CD8-positive, alpha-beta memory T cell (primary cell): ENCODE measurements at places on chromosomes 4 and X.
A peak's percentile ranks its signal among the peaks of the same experiment; 100 is the strongest.

DNA sequence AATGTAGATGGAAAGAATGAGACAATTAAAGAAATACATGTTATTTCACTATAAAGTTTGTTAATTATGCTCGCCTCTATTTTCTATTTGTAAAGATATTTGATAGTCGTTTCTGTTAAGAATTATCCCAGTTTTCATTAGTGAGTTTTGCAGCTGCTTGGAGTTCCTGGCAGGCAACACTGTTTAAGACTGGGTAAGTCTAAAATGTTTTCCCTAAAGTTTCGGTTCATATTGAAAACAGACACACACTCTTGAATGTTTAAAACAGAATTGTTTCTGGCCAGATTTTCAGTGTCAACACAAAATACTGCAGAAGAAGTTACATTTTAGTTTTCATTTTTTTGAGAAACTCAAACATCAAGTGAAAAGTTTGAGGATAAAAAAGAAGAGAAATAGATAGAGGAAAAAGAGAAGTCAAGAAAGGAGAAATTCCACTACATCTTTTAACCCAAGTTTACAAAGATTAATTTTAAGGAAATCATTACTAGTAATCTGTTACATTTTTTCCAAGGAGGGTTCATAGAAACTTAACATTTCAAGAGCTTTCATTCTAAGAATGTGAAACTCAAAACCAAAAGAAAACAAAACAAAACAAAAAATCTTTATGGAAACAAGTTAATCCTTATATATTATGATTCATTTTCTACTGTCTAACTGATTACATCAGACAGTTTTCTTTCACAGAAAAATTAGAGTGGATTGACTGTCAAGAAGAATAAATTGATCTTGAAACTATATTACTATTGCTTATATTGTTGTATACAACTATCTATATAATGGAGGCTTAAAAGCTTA lies 305.5 kb downstream of the FAT4 start:
- H3K27me3 ChIP-seq = no peaks in the 10 kb centered on the region
- H3K4me1 ChIP-seq = no peaks in the 10 kb centered on the region
- no peak overlapping the region for H3K27ac ChIP-seq

GRCh38 chrX:18946157-18946556 lies 37.8 kb downstream of the PHKA2 start:
- no peak overlapping the region for H3K4me3 ChIP-seq
- no peaks in the 10 kb centered on the region for H3K27me3 ChIP-seq
- no peak overlapping the region for H3K27ac ChIP-seq

DNA sequence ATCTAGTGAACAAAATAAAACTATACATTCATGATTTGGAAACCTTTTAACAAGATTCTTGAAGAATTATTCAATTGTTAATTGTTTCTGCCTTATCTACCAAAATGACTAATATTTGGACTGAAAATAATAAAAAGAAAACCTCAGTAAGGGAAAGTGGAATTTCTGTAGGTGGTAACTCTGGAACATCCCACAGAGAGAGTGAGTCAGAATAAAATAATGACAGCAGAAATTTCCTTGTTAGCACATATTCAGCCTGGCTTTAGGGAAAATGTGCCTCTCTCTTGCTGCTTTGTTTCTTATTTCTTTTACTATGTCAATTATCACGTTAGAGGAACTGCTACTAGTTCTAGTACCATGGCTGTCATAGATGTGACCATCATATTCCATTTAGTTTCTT lies 421.5 kb upstream of the GNPDA2 start:
- H3K36me3 ChIP-seq = no peaks in the 10 kb centered on the region
- no peaks in the 10 kb centered on the region for H3K4me1 ChIP-seq
- no peak overlapping the region for H3K27ac ChIP-seq
- no peak for DNase-seq
- no peaks in the 10 kb centered on the region for H3K27me3 ChIP-seq

GRCh38 chr4:164193676-164194075 lies 560.3 kb upstream of the SMIM31 start:
- H3K27me3 ChIP-seq = no peaks in the 10 kb centered on the region
- H3K27ac ChIP-seq = no peak overlapping the region
- no peaks in the 10 kb centered on the region for H3K4me1 ChIP-seq
- no peaks in the 10 kb centered on the region for H3K36me3 ChIP-seq
- no peak for DNase-seq
- H3K4me3 ChIP-seq = no peak overlapping the region

GRCh38 chrX:15664487-15665444 lies at the start of gene CLTRN:
TSS of gene CLTRN (minus strand) at chrX:15664805. CDS start at chrX:15664775, 30 bp downstream.
- no peaks in the 10 kb centered on the region for H3K4me1 ChIP-seq
- no peaks in the 10 kb centered on the region for H3K27me3 ChIP-seq
- H3K27ac ChIP-seq = no peak within 1 kb of the TSS
- H3K4me3 ChIP-seq = no peak within 1 kb of the TSS
- no peaks in the 10 kb centered on the region for H3K36me3 ChIP-seq

- no peak for DNase-seq
- H3K27me3 ChIP-seq = no peaks in the 10 kb centered on the region
- no peaks in the 10 kb centered on the region for H3K4me1 ChIP-seq
- no peak overlapping the region for H3K27ac ChIP-seq
Observed at GRCh38 chr4:185822791-185823190, 10.8 kb upstream of the SORBS2 start.

DNA sequence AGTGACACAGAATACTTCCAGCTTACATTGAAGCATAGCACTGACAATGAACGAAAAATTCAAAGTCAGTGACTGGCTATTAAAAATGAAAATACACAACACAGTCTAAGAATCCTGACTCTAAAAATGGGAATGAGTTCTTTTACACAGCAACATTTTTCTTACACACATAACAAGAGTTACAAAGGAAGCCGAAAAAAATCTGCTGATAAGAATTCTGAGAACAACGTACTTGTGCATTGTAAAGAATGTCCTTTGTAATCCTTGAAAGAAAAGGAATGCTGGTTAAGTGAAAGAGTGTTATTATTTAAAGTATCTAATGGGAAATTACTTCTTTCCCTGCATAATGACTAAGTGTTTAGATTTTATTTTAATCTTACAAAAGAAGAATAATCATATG lies 199.4 kb downstream of the PRDM5 start:
- H3K4me1 ChIP-seq = no peaks in the 10 kb centered on the region
- DNase-seq = no peak
- H3K27me3 ChIP-seq = no peaks in the 10 kb centered on the region
- no peak overlapping the region for H3K4me3 ChIP-seq
- no peak overlapping the region for H3K27ac ChIP-seq
- H3K36me3 ChIP-seq = no peaks in the 10 kb centered on the region

DNA sequence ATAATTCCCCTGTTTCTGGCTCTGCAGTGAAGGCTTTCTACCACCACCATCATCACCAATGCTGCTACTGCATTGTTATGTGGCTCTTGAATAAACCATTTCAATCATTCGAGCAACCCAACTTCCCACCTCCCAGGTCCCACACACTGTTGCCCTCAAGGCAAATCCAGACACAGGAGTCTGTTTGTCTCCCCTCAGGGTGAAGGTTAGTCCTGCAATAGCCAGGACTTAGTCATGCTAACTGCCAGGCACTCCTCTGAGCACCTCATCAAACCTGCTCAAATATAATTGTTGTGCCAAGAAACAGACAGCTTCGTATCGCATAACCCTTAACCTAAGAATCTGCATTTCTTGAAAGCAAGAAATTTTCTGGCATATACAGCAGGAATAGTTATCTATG lies 213.2 kb downstream of the KDR start:
- no peaks in the 10 kb centered on the region for H3K4me1 ChIP-seq
- H3K27ac ChIP-seq = no peak overlapping the region
- DNase-seq = no peak
- H3K36me3 ChIP-seq = no peaks in the 10 kb centered on the region

DNA sequence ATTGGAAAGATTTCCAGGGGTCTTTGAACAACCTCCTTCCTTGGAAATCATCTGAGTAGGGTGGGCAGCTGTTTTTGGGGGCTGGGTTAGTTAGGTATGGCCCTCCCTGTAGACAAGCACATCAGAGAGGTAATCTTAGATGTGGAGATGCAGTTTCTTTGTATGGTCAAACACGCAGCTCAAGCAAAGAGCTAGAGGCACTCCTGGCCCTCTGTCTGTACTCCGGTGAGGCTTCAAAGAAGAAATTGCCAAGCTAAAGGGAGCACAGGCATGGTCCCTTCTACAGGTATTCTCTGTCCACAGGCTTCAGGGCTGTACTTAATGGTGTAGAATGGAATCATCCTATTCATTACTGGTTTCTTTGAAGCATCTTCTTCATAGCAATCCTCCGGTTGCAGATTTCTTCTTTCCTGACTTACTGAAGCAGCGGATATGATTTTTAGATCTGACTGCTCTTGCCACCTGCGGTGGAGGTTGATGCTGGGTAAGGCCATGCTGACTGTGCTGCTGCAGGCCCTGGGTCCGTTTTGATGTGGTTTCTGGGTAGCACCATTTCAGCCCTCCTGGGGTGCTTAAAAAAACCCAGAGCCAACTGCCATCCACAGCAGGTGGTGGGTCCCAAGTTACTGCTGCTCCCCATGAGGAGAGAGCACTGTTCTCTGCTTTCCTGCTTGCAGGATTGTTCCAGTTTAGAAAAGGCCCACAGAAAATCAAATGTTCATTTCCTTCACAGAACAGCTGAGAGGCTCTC lies 318.9 kb upstream of the GATB start:
- H3K27ac ChIP-seq = no peak overlapping the region
- DNase-seq = peak; percentile 68
- H3K4me3 ChIP-seq = peak overlapping the region; percentile 5
- H3K36me3 ChIP-seq = no peaks in the 10 kb centered on the region
- no peaks in the 10 kb centered on the region for H3K27me3 ChIP-seq

DNA sequence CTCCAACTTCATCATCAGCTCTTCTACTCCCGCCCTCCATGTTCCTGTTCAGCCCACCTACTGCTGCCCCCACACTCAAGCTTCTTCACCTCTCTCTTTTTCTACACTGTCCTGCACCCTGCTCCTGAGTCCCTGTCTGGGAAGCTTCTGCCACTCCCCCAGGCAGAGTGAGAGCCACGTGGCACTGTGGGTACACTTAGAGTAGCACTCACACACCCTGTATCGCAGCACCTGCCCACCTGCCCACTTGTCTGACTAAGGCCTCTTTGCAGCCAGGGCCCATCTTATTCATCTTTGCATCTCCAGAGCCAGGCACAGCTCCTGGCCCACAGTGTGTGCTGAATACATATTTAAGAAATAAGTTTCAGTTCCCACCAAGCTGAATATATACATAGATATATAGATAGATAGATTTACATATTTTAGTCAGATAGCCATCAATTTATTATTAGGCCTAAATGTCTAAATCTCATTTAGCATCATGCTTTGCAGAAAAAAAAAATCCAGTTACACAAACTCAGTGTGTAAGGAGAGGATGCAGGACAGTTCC lies 24.9 kb downstream of the CCDC149 start:
- no peaks in the 10 kb centered on the region for H3K27me3 ChIP-seq
- no peaks in the 10 kb centered on the region for H3K4me1 ChIP-seq
- no peak overlapping the region for H3K27ac ChIP-seq
- no peak for DNase-seq
- H3K4me3 ChIP-seq = no peak overlapping the region
- no peaks in the 10 kb centered on the region for H3K36me3 ChIP-seq

DNA sequence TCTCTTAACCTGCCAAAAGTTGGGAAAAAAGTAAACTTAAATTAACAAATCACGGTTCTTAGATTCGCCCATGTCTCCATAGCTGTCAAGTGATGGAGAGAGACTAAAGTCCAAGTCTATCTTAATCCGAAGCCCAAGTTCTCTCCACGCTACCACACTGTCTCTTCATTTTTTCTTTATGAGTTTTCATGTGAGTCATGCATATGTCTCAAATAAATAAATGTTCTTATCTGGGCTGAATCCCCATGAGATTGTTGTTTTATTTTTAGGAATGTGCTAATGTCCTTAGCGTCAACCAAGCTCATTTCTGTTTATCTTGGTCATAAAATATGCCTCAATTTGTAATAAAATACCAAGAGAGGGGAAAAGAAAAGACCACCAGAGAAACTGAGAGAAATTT lies 169.3 kb downstream of the RCHY1 start:
- DNase-seq = no peak
- no peak overlapping the region for H3K27ac ChIP-seq
- no peaks in the 10 kb centered on the region for H3K27me3 ChIP-seq

DNA sequence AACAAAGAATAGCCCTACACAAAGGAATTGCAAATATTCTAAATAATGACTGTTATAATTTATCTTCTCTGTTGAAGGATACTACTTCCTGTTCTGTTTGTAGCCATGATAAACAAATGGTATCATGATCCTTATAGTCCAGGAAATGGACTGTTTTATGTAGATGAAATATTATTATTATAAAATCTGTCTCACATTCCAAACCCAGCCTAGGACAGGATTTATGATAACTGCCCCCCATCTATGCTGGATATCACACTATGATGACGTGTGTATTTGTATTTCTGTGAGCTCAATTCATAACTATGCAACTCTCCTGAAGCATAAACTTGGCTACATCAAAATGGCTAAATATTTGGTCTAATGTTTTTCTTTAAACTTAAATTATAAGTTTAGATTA lies 21.3 kb downstream of the DMD start:
- H3K4me3 ChIP-seq = no peak overlapping the region
- H3K4me1 ChIP-seq = no peaks in the 10 kb centered on the region
- H3K27ac ChIP-seq = no peak overlapping the region
- H3K27me3 ChIP-seq = no peaks in the 10 kb centered on the region
- no peaks in the 10 kb centered on the region for H3K36me3 ChIP-seq

- H3K27me3 ChIP-seq = no peaks in the 10 kb centered on the region
- DNase-seq = peak; percentile 1
- H3K4me1 ChIP-seq = no peaks in the 10 kb centered on the region
- no peak overlapping the region for H3K4me3 ChIP-seq
- H3K36me3 ChIP-seq = no peaks in the 10 kb centered on the region
Observed at GRCh38 chr4:81789741-81790399, 318.2 kb upstream of the RASGEF1B start.

DNA sequence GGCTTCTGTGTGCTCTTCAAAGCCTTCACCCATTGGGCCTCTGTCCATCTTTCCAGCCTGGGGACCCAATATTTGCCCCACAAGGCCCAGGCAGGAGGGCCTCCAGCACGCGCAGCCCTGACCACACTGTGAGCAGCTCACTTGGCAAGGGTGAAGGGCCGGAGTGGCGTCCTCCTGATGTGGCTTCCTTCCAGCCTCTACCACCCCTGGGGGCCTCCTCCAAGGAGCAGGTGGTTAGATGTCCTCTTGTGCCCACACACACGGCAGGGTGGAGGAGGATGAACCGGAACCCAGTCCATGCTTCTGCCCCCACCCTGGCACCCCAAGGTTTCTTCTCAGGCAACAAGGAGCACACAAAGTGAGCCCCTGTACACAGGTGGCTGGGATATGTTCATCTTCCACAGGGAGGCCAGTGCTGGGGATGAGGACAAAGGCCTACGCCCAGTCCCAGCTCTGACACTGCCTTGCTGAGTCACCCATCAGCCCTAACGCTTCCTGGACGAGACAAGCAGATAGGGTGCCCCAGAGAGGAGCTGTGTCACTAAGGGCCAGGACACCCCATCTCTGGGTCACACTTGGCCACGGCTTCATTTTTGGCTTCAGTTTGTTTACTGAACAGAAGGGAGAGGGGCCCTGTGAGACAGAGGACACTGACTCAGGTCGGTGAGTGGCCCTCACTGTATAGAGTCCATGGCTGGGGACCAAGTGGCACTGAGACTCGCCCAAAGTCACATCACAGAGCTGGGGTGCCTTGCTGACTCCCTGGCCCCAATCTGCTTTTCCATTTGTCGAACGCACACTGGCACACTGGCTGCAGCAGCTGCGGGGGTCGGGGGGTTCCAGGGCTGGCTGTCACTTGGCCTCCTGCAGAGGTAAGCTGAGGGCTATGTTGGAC lies 1.9 kb downstream of the UBL4A start:
- no peaks in the 10 kb centered on the region for H3K36me3 ChIP-seq
- H3K27ac ChIP-seq = peak overlapping the region; percentile 70
- H3K27me3 ChIP-seq = no peaks in the 10 kb centered on the region
